ENCODE measurements at places on chromosomes 6 and 20. TPM values are rescaled to one million over a fixed set of nuclear protein-coding genes. Genes with fewer than 3 reads are reported as not detected.
A peak's percentile ranks its signal among the peaks of the same experiment; 100 is the strongest.

DNA sequence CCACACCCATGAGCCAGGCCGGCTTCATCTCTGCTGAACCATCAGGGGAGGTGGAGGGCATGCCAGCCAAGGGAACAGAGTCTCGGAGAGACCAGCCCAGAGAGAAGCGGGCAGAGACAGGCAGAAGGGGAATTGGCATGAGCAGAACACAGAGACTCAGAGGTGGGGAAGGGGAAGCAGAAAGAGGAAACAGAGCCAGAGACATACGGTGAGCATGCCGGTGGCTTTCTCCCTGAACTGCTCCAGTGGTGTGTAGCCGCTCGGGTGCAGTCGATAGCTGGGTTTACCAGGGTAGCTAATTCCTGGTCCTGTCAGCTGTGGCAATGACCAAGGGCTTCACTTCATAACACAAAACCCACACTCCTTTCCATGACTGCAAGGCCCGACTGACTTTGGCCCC is 83.6 kb upstream of the CCDC167 start:
- H3K27ac ChIP-seq: no peak overlapping the region
- no peak for DNase-seq
- peaks cover 18% of the 10 kb centered on the region for H3K27me3 ChIP-seq
- no peak overlapping the region for H3K4me3 ChIP-seq
- H3K4me1 ChIP-seq: no peaks in the 10 kb centered on the region
- no peaks in the 10 kb centered on the region for H3K36me3 ChIP-seq

SLC23A2 gene
- total RNA-seq: 19.2 TPM

DNA sequence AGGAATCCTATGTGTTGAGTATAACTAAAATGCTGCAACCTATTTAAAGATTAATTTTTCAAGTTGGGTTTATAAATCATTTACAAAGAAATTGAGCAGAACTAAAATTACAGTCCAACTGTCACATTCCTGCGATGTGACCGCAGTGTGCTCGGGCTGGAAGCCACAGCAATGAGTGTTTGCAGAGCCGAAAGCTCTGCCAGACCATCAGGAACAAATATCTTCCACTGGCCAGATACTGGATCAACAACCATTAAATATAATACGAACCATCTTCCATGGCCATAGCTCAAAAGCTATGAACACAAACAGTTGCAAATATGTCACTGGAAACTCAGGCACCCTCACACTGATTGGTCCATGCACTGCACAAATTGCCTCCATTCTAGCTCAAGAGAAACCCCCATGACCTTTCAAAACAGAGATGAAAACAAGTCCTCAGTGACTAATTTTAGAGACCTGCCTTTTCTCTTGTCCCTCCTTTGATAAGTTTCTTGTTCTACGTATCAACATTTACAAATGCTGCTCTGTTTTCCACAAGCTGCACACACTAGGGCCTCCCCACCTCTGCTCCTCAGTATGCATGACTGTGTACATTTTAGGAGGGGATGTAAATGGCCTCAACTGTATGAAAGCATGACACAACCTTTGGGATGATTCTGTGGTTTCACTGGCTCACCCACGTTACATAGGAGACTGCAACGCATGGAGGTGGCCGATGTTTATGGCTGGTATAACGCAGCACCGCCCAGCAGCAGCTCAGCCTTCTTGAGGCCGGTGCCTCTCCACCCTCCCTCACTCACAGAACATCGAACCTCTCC is 171.7 kb downstream of the WDR27 start:
- no peaks in the 10 kb centered on the region for H3K36me3 ChIP-seq
- H3K4me1 ChIP-seq: no peaks in the 10 kb centered on the region
- H3K4me3 ChIP-seq: no peak overlapping the region
- DNase-seq: peak; percentile 55

UNC93A gene
- not detected for total RNA-seq

RSPO4 gene
- total RNA-seq: 5.7 TPM

TCF15 gene
- 0.65 TPM for total RNA-seq
